ENCODE measurements at places on chromosomes 11 and 22.
A peak's percentile ranks its signal among the peaks of the same experiment; 100 is the strongest.

GRCh38 chr22:29369460-29369859 lies 18.9 kb downstream of the AP1B1 start:
- no peak for DNase-seq

DNA sequence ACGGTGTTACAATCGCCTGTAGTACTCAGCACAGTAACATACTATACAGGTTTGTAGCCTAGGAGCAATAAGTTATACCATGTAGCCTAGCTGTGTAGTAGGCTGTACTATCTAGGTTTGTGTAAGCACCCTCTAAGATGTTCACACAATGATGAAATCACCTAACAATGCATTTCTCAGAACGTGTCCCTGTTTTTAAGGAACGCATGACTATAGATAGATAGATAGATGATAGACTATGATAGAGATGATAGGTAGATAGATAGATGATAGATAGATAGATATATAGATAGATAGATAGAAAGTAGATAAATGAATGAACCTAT lies 203.9 kb downstream of the FAM76B start:
- DNase-seq, result no peak

DNA sequence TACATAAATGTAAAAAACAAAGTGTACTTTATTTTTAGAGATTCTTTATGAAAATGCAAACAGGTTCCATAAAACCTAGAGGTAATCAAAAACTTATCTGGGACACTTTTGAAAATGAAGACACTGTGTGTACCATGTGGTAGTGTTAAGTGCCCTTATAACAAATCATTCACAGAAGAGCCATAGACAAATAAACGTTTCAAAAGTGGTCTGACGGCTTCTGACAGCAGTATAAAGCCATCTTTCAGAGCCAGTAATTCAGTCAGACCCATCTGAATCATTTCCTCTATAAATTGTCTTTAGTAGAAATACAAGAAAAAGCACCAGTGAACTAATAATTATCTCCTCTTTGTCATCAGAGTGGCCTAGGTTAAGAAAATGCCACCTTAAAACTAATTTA lies 100.0 kb downstream of the PAX6 start:
- DNase-seq, result no peak

DNA sequence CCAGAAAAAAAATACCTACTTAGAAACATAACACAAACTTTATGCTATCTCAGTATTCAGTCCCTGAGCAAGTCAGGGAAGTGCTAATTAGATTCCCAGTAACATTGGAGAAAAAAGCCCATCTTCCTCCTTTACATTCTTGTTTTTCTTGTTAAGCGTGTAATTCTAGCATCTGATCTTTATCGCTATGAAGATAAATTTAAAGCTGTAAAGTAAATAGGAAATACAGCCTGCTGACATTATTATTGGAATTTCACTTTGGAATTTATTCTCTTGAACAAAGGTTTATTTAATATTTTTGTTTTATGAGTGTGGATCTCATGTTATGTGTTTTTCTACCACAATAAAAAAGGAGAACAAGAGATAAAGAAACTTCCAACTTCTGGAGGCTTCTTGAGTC lies 13.9 kb downstream of the ALKBH3 start:
- no peak for DNase-seq

DNA sequence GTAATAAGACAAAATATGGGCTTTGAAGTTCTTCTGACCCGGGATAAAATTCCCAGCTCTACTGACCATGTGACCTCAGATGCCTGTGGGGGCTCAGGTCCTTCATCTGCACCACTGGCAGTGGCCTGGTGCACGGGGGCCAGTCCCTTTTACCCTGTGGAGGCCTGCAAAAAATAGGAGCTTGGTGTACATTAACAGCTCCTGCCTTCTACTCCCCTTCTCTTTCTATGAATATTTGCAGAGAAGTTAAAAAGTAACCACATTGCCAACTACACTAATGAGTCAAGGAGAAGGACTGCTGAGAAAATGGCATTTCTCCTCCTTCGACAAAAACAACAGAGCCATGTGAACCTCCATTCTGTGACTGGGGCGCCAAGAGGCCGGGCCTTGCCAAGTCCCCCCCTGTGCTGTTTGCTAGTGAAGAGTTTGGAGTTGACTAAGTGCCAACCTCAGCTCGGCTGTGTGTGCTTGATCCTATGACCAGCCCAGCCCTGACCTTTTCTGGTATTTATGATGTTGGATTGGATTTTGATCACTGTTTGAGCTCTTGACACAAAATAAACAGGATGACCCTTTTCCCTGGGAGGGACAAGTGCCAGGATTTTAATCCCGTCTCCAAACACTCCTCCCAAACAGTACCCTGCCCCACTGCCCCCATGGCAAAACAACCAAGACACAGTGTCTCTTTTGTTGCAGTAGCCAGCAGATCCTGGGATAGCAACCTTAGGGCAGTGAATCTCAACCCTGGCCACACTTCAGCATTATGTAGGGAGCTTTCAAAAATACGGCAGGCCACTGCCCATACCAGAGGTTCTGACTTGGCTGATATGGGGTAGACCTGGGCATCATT lies 380.1 kb downstream of the LARGE1 start:
- peak; percentile 79 for DNase-seq

DNA sequence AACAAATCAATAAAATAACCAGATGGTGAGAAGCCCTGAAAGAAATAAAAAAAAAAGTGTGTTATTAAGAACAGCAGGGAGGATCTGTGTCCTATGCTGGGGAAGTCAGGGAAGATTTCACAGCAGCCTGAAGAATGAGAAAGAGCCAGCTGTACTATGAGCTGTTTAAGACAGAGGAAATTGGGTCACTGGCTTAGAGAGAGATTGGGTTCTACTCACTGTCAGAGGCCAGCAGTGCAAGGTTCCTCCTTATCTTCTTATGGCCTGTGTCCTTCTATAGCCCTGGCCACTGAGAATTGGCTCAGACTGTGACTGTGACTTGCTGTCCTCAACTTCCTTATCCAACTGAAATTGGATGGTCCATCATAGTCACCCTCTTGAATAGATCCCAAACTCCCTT lies 54.8 kb upstream of the FDX1 start:
- no peak for DNase-seq

DNA sequence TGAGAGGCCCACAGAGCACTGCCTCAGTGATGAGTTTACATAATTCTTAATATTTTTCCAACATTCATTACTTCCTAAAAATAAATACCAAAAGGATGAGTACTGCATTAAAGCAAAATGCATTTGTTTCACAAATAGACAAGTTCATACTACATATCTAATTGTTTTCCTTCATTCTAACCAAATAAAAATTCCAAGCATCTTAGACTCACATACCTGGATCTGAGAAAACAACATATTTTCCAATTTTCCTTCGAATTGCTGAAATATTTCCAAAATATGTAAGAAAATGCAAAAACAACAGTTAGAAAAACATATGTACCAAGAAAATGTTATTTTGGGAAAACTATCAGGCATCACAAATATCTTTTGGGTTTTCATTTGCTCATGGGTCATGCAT lies 127.9 kb upstream of the CEP126 start:
- DNase-seq, result no peak

DNA sequence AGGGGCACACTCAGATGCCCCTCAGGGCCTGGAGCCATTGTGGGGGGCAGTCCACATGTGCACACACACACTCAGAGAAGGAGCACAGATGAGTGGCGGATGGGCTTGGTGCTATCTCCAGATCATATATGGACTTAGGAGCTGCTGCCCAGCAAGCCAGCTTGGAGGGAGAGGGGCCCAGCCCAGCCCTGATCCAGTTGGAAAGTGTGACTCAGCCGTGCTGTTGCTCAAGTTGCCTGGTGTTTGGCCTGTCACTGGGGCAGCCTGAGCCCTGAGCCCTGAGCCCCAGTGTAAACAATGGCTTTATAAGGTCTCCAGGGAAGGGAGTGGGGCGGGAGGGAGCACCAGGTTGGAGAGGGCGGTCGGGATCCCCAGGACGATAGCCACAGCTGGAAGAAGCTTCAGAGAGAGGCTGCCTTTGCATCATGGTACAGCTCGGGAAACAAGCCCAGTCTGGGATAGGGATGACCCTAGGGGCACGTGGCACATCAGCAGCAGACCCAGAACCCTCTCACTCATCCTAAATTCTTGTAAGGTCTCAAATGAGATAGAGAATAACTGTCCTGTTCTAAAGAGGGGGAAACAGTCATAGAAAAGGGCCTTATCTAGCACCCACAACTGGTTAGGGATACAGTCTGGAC lies 4.8 kb downstream of the SELENOM start:
- DNase-seq, result no peak

DNA sequence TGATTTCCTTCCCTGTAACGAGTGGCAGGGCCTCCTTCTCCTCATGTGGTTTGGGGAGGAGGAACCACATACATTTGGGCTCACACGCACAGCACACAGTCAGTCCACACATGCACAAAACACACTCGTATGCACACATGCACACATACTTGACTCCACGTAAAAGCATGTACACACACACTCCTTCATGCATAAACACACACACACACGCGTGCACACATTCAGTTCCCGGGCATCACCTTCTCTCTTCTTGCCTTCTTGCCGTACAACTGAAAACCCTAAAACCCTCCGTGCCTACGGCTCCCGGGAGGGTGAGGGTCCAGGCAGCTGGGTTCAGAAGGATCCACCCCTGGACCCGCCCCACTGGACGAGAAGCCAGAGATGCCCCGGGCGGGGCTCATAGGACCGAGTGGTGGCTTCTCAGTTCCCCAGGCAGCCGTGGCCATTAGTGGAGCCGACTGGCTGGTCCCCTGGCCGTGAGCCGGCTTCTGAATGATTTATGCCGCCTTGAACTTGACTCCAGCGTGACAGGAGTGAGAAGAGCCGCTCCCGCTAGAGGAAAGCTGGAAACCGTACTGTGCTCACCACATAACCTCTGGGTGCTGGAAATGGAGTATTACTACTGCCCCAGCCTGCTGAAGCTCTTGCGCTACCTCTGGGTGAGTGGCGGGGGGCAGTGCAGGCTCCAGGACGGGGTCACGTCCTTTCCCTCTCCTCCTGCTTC lies 117.4 kb downstream of the KIAA1671 start:
- DNase-seq, result no peak

DNA sequence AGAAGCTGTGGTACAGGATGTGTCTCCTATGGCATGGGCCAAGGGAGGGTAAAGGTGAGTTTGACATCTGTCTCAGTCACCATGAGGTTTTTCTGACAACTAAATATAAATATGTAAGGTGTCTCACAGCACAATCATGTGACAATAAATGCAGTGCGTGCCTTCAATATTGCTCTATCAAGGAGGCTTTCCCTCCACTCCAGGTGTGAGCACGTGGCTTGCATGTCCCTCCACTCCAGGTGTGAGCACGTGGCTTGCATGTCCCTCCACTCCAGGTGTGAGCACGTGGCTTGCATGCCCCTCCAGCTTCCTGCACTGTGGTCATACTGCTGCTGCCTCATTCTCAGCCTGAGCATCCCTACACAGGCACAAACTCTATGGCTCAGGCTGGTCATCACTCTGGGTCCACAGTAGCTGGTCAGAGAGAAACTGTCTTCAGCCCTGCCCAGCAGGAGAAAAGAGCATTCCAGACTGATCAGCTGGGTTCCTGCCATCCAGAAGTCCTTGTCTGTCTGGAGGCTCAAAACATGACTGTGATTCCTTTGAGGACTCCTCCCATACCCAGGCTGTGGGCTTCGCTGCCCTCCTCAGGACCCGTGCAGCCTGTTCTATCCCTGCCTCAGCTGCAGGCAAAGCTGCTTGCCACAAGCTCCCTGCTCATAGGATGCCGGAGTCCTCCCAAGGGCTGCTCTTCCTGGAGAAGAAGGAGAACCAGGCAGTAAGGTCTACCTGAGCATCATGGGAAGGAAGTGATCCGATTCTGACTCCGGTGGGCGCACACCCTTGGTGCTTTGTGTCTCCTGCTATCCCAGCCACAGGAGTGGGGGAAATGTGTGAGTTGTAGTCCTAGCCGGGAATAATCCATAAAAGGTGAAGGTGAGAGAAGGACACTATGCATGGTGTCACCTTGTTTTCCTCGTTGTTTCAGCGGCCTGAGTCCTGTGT lies 33.4 kb upstream of the VPREB1 start:
- DNase-seq, result no peak

- no peak for DNase-seq
Observed at GRCh38 chr11:9461760-9462134, 935 bp downstream of the ZNF143 start.

DNA sequence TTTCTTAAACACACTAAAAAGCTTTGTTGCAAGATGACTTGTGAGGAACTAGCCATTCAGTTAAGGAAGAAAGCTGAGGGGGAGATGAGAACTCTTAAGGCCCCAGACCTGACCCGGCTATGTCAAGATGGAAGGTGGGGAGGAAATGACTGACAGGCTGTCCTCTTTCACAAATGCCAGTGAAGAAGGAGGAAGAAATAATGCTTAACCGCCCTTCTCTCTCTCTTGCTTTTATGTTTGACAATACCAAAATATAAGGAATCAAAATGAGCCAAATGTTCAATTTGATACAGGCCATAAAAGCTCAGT lies 87.4 kb downstream of the AMBRA1 start:
- DNase-seq, result no peak

- no peak for DNase-seq
Observed at GRCh38 chr11:30285416-30286121, 37.3 kb upstream of the ARL14EP start.

- no peak for DNase-seq
Observed at GRCh38 chr11:67320691-67321090, 17.4 kb downstream of the SSH3 start.

- DNase-seq, result no peak
Observed at GRCh38 chr11:59760771-59761170, 5.6 kb downstream of the STX3 start.

DNA sequence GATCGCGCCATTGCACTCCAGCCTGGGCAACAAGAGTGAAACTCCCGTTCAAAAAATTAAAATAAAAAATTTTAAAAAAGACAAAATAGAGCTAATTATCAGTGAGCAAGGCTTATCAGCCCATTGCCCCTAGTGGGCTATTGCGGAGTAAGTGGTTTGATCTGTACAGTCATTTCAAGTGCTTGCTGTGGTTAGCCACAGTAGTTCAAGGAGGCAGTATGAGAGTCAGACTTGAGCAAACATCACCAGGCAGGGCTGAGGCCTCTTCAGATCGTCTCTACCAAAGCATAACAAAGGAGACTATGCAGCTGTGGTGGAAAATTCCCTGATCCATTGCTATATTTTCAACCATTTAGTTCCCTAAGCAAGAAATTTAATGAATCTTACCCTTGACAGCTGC lies 4.3 kb upstream of the SBF2 start:
- DNase-seq, result peak; percentile 89

DNA sequence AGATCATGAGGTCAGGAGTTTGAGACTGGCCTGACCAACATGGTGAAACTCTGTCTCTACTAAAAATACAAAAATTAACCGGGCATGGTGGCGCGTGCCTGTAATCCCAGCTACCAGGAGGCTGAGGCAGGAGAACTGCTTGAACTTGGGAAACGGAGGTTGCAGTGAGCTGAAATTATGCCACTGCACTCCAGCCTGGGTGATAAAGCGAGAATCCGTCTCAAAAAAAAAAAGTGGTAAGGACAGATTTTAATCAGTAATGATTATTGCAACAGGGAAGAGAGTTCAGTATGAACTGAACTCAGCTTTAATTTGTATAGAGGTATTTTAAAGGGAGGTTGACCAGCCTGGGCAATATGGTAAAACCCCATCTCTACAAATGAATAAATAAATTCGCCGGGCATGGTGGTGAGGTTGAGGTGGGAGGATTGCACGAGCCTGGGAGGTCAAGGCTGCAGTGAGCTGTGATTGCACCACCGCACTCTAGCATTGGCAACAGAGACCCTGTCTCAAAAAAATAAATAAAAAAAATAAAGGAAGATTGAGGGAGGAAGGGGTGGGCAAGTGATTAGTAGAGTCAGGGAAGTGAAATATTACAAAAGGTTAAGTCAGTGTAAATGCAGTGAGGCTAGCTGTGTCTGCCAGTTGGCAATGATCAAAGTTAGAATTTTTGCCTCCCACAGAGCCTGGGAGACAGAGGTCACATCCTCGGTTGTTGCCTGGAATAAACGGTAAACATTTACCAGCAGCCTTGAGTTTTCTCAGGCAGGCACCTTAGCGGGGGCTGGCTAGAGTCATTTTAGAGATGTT lies 2.6 kb upstream of the MCM5 start:
- DNase-seq, result peak; percentile 48

Measured in kidney epithelial cell (primary cell).